ENCODE measurements at places on chromosomes 11 and 22.

- no peak for DNase-seq
Measured at GRCh38 chr11:69335007-69335780, 41.2 kb downstream of the MYEOV start.

GRCh38 chr11:69655479-69656428 is 14.8 kb downstream of the CCND1 start:
- DNase-seq, result no peak

- no peak for DNase-seq
Measured at GRCh38 chr22:42296883-42297282, 26.4 kb upstream of the TCF20 start.

GRCh38 chr11:225734-226453 is 10.2 kb downstream of the SIRT3 start:
- no peak for DNase-seq

- DNase-seq, result no peak
Measured at GRCh38 chr11:42023267-42023666, 563.8 kb upstream of the LRRC4C start.

GRCh38 chr11:35619855-35620640 is 1.8 kb downstream of the FJX1 start:
- DNase-seq, result peak; percentile 35

GRCh38 chr11:6229911-6230310 is 4.5 kb downstream of the FHIP1B start:
- no peak for DNase-seq

GRCh38 chr11:35313066-35313759 is 106.1 kb downstream of the SLC1A2 start:
- DNase-seq, result no peak

DNA sequence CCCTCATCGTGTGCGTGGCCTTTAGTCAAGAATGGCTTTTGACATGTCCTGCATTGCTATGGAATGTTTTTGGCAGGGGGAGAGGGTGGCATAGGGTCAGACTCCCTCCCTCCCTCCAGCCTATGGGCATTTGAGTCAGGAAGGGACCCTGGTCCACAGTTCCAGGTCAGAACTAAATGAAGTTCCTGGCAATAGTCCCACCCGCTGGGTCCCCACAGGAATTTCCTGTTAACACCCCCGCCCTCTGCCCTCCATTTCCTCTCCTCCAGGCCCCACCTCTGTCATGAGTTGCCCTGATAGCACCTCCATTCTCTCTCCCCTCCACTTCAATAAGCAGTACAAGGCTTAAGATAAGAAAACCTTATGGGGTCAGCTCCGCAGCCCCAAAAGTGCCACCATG is 40.8 kb upstream of the LMO2 start:
- DNase-seq, result no peak

DNA sequence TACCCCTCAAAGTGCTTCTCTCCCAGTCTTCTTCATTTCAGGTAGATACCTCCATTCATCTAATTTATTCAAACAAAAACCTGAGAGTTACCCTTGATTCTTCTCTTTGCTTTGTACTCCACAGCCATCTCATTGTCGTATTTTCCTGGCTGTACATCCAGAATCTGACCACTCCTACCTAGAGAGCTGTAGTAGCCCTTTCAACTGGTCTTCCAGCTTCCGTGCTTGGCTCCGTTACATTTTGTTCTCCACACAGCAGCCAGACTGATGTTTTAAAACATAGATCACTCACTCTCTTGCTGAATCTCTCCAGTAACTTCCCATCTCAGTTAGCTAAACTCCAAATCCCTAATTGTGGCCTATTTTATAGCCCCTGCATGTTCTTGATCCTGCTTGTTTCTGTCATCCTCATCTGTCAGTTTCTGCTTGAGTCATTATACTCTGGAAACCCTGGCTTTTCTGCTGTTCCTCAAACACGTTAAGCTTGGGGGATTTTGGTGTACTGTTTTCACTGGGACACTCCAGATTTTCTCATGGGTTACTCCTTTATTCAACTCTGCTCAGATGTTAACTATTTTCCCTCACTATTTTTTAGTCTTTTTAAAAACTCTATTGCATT is 7.4 kb downstream of the SPCS2 start:
- no peak for DNase-seq

GRCh38 chr11:125535585-125535984 is 33.7 kb upstream of the EI24 start:
- DNase-seq, result no peak

DNA sequence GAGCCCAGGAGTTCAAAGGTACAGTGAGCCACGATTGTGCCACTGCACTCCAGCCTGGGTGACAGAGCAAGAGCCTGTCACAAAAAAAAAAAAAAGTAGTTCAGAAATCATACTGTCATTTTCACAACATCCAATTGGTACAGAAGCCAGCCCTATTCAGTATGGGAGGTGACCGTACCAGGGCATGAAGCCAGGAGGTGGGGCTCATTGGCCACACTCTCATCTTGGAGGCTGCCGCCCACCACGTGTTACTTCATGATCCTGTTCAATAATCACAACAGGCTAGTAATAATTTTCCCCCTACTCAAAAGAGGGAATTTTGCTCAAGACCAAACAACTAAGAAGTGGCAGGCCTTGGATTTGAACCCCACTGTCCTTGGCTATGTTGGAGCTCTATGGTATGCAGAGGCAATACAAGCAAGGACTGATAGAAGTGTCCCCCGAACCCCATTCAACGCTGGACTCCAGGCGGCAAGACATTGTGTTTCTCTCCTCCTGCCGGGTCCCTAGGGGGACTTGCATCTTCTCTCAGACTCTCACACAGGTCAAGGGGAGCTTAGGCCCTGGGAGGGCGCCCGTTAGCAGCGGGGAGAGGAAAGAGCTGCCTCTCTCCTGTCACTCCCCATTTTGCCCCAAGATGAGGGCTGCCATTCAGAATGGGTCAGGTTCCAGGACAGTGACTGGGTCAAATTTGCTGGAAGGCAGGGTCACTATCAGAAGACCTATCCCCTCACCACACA is 40.2 kb upstream of the EMID1 start:
- no peak for DNase-seq

GRCh38 chr11:24585192-24585591 is 88.3 kb downstream of the LUZP2 start:
- no peak for DNase-seq

GRCh38 chr11:121300972-121301699 is 8.6 kb downstream of the SC5D start:
- no peak for DNase-seq

DNA sequence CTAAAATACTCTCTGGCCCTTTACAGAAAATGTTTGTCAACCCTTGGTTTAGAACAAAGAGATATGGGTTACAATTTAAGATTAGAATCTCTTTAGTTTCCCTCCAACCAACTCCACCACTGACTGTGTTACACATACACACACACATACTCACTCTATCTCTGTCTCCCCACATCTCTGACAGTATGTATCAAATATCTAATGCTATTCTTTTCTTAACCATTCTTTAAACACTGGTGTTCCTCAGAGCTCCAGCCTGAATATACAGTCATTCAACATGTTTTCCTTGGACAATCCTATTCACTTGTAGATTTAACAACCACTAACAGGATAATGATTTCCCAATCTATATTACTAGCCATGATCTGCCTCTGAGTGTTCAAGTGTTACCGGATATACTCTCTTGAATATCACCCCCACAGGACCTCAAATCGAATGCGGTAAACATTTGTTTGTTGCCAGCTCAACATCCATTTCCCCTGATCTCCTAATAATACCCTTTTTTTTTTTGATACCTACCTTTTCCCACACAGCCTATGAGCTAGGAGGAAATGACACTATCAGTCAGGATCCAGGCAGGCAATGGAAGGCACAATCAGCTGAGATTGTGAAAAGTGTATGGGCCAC is 6.1 kb downstream of the MPZL3 start:
- no peak for DNase-seq

DNA sequence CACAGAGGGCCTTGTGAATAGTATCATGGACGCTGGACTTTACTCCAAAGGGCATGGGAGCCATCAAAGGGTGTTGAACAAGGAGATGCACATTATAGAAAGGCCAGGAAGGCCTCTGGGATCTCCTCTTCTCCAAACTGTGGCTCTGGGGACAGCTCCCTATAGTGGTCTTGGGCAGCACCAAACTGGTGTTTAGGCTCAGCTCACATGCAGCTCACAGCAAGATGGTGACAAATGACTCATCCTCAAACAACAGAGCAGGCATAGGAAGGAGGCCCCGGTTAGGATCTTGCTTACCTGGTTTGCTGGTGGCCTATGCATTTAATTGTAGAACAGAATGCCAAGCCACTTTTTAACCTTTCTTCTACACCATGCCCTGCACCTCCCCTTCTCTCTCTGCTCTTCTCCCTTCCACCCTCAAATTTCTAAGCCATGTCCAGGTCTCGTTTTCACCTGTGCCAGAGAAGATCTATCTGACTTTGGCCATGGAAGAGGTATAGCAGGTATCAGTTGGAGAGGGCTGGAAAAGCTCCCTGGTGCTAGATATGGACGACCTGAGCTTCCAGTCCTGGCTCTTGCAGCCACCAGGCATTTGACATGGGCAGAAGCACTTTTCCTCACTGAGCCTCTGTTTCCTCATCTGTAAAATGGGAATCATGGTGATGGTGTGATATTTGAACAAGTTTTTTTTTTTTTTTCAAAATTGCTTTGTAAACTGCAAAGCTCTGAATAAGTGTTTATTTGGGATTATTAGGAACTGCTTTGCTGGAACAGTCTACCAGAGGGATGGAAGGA is 14.4 kb upstream of the EHF start:
- no peak for DNase-seq

DNA sequence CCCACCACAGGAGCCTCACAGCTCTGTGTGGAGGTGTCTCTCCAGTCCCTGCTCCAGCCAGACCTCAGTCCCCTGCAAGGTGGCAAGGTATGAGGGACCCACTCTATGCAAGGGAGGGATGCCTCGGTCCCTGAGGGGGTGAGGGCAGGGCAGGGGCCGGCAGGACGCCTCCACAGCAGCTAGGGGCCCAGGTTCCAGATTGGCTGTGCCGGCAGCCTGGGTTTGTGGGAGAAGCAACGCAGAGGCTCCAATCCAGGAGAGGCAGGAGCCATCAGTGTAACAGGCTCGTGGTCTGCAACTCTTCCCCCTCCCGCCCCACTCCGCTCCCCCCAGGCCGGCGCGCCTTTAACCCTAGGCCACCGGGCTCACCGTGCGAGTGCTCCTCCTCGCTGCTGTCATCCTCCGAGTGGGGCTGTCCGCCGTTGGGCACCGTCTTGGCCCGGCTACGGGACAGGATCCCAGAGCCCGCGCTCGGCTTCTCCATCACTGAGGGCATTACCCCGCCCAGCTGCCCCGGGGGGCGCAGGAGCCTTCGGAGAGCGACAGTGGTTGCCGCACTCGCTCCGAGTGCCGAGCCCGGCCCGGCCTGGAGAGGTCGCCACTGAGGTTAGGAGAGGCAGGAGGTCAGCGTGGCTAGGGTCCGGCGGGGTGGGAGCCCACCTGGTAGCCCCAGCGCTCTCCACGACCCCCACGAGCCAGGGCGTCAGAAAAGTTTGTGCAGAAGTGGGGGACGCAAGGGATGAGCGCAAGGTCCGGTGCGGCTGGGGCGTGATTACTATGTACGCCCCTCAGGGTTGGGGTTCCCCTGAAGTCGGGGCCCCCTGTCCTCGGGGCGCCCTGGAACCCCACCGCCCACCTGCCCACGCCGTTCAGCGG is 765 bp downstream of the RCOR2 start:
- DNase-seq, result peak; percentile 3

DNA sequence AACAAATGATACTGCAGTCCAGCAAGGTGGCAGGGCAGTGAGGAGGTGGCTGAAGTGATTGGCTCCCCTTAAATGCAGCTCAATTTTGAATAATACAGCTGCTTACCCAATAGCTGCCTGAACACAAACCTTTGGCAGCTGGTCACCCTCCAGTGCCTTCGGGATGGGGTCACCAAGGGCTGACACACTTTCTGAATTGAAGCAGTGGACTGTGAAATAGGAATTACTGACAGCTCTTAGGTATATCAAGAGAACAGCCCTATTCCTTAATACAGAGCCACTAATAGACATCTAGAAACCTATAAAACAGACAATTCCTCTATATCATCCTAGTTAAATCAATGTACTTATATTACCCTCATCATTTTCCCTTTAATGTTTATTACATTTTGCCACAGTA is 474.2 kb upstream of the KIRREL3 start:
- no peak for DNase-seq

GRCh38 chr11:133835593-133836548 is 9.4 kb downstream of the SPATA19 start:
- DNase-seq, result no peak

DNA sequence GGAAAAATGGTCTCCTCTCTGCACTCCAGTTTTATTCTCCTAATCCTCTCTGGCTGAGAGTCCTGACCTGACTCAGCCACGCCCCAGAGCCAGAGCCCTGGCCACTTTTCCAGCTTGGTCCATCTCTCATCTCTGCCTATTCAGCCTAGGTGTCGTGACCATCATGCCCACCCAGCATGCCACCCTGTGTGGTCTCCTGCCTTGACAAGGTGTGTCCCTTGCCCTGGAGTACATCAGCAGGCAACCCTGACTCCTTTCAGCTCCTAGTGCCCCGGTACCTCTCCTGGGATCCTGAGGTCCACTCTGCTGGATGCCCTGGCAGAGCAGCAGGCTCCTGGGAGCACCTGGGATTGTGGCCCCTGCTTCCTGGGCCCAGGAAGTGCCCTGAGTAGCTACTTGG is 52.8 kb downstream of the ZNRF3 start:
- DNase-seq, result no peak

DNA sequence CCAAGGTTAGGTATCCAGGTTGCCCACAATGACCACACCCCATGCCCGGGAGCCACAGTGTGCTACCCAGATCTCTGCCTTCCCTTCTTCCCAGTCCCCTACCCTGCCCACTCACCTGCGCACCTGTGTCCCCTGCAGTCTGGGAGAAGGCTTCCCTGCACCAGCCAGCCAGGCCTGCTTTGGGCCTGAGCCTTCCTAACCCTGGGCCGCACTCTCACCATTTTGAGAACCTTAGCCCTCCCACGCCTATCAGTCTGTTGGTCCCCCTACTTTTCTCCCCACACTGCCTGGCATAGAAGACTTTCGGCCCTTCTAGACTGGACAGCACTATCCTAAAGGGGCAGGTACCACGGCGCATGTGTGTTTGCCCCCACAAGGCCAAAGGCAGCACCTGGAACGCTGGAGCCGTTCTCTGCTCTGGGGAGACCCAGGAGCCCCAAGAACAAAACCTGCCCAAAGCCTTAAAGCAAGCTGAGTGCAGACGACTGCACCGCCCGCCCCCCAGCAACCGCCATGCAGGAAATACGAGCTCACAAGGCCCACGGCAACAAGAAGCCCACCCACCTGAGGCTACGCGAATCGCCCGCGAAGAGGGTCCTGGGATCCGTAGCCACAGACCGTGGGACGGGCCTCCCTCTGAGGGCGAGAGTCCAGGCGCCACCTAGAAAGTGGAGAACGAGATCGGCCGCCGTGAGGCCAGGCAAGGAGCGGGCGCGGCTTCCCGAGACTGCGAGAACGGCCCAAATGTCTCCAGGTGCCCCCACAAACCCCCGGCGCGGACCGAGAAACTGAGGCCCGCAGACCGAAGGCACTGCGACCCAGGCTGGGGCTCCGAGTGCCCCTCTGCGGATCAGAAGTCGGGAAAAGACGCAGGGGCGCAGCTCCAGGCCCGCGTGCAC is 546 bp downstream of the GNB1L start:
- DNase-seq, result peak; percentile 53

DNA sequence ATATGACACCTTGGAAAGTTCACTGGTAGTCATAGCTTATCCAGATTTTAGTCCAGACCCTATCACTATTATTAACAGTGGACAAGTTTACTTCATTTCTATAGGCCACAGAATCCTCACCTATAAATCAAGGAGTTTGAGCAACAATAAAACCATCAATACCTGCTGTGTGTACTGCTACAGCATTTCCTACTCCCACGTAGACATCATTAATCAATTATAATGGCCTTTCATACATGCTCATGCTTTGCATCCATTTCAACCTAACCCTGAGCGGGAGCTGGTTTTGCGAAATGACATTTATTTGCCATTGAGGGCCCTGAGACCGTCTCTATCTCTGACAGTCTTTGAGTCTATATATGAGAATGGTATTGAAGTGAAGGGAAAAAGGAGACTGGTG is 312.3 kb downstream of the FAT3 start:
- no peak for DNase-seq
